Activated naive CD4-positive, alpha-beta T cell treated with Interleukin-2 at 50 U/mL for 16 hours (primary cell): ENCODE measurements at places on chromosomes 2 and 18.

DNA sequence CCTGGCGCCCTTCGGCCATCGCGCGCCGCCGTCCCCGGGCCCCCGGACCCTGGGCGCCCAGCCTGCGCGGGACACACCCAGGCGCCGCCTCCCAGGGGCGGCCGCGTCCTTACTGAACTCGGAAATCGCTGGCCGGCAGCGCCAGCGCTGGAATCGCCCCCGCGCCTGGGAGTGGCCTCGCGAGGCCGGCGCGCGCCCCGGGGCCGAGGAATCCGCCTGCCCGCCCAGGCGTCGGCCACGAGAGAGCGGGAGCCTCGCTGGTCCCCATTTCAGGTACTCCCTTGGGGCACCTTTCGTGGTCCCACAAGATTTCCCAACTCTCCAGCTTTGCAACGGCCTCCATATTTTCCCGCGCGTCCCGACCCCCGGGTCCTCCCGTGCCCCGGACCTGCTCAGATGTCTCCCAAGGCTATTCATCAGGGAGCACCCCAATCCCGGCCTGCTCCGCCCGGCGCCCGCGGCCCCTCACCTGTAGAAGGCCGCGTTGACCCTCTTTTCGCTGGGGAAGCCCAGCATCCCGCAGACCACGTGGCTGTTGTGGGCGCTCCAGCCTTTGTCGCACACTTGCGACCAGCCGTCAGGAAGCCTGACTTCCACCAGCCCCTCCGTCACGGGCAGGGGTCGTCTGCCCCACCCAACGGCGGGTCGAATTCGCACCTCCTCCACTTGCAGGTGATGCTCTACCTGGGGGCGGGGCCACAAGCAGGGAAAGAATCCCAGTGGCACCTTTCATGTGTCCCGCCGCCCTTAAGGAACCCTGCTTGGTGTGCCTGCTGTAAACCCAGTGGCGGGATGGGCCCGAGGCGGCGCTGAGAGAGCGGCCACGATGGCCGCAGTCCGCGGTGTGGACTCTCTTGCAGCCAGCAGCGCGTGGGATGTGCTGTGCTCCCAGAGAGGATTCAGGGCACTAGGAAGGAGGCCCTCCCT lies 4.6 kb downstream of the LOXL3 start:
- peak; percentile 14 for DNase-seq

- DNase-seq = no peak
These were observed 392.8 kb downstream of the TNS1 start for GRCh38 chr2:217609952-217610351.

DNA sequence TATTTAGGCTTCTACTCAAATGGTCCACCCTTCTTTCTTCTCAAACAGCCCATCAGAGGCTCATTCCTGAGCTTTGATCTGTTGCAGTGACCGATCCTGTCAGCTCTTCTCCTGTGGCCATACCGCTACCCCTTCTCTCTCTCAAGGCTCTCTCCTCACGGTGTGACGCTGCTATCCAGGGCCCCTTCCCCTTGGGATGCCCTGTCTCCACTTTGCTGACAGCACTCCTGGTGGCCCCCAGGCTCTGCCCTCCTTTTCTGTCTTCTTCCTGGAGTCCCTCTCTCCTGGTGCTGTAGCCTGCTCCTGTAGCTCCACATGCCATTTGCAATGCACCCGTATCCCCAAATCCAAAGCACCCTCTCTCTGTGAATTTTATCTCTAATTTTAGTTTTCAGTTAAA lies 45.4 kb upstream of the CTAGE1 start:
- no peak for DNase-seq

DNA sequence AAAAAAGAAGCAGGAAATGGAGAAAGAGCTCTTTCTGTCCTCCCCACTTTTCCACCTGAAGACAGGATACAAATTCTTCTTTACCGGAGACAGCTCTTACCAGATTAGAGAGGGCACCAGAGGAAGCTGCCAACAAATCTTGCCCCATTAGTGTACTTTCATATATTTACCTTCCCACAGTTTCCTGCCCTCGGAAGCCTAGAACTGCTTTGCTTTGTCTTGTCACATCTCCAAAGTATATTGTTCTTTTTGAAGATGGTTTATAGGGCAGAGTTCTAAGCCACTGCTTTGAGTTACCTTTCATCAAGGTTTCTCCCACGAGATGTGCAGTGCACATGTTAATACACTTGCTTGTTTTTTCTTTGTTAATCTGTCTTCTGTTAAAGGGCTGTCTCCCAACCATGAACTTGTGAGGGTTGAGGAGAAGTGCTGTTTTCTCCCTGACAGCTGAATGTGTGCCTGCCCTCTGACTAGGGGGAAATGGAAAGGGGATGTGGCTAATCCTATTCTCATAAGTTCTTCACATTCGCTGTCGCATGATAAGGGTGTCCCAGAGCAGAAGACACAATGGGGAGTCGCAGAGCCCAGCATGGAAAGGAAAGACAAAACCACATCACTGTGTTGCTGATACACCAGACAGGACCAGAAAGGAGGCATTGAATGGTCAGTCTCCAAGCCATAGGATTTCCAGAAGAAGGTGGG lies 24.2 kb downstream of the CENPA start:
- no peak for DNase-seq
